Endodermal cell (in vitro differentiated cells): ENCODE measurements at places on chromosomes 4 and X. TPM values are rescaled to one million over a fixed set of nuclear protein-coding genes. Genes with fewer than 3 reads are reported as not detected.

DNA sequence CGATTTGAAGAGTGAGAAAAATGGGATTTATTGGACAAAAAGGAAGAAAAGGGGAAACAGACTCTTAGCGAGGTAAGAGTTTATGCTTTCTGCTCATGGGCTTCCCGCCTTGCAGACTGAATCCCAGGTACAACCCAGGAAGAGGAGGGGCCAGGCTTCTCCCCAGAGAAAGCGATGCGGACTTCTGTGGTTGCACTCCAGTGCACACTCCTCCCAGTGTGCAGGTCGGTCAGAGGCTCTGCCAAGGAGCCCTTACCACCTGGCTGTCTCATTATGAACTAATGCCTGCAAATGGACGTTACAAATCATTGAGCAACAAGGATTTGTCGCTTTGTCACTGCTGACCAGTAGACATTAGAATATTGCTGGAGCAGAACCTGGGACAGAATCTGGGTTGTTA is 39.9 kb upstream of the GLRA2 start:
- DNase-seq: no peak

- DNase-seq: no peak
Observed at GRCh38 chrX:149198980-149199732, 305.9 kb downstream of the IDS start.

- DNase-seq: no peak
Observed at GRCh38 chr4:84031401-84031800, 467.7 kb downstream of the NKX6-1 start.

- DNase-seq: no peak
Observed at GRCh38 chr4:109989618-109990017, 76.9 kb downstream of the EGF start.

- DNase-seq: no peak
Observed at GRCh38 chr4:100796332-100796731, 278.5 kb upstream of the EMCN start.

- peak; percentile 68 for DNase-seq
Observed at GRCh38 chrX:40145923-40146261, 48.1 kb upstream of the BCOR start.

DNA sequence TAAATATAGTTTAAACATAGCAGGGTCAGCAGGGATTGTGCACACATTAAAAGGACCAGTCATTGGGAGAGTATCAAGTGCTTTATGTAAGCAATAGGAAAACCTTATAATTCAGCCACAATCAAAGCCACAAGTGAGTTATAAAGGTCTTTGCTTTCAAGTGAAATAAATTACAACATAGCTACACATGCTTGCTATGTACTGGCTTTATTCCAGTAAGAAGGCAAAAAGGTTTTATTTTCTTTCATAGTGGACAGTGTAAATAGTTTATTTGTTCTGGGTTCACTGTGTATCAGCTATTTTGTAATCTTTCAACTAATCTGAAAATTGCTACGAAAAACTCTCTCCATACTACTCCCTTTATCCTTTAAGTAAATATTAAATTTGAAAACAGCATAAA is 691.4 kb downstream of the PCDH7 start:
- no peak for DNase-seq

DNA sequence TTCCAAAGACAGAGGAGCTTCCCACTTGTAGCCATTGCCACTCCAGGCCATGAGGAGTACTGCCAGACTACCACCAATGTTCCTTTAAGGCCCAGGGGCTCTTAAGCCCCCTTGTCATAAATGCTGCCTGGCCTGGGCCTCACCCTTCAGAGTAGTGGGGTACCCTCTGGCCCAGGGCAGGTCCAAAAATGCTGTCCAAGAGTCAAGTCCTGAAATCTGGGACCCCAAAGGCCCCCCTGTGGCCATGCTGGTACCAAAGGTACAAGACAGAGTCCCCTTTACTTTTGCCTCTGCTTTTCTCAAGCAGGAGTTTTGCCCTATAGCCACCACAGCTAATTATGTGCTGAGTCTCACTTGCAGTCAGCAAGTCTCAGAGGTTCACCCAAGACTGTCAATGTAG is 16.4 kb downstream of the RAB33B start:
- no peak for DNase-seq

DNA sequence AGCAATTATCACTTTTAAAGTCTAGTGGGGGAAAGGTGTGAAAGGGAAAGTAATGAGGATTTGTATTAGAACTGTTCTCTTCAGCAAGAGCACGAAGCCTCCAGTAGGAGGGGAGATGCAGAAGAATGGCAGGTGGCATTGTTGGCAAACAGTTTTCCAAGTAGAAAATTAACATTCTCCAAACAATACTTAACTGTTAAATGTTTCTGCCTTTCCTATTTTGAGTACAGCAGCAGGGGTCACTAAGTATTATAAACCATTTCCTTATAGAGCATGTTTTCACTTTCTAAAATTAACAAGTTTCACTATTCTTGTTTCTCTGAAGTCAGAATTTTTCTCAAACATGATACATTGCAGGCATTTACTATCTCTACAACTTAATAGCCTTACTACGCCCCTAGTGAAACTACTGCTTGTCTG is 58.7 kb downstream of the LEF1 start:
- DNase-seq: no peak

- no peak for DNase-seq
Observed at GRCh38 chr4:104815665-104816064, 321.0 kb upstream of the CXXC4 start.

DNA sequence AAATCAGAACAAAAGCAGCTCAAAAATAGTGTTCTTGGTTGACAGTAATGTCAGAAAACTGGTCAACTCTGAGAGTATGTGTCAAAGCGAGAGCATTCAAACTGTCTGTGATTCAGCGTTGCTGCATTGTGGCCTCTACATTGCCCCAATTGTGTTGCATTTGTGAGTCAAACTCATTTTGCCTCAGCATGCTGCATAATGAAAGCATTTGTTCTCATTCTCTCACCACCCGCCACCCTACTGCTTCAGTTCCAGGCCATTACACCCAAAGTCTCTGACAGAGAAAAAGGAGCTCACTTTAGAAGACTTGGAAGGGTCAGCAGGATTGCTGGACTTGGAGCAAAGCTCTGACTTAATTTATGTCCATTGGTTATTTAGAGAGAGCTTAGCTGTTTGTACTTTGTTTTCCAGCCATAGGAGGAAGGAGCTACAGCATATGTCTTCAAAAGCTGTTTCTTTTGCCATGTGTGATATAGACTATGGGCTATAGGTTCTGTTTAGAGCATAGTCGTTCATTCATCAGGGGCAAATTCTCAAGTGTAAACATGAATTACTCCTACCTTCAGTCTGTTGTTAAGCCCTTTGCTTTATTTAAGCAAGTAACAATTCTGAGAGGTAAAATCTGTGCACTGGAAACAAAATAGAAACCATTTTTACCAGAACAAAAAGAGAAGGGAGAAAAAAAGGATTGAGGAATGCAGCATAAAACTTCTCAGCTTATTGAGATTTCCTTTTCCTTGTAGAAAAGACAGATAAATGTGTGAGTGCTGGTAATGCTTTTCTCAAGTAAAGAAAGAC is 153.4 kb upstream of the ANK2 start:
- peak; percentile 69 for DNase-seq

- no peak for DNase-seq
Observed at GRCh38 chr4:57168982-57169381, 58.8 kb upstream of the IGFBP7 start.

- DNase-seq: no peak
Observed at GRCh38 chr4:94084155-94084554, 123.5 kb upstream of the SMARCAD1 start.

DNA sequence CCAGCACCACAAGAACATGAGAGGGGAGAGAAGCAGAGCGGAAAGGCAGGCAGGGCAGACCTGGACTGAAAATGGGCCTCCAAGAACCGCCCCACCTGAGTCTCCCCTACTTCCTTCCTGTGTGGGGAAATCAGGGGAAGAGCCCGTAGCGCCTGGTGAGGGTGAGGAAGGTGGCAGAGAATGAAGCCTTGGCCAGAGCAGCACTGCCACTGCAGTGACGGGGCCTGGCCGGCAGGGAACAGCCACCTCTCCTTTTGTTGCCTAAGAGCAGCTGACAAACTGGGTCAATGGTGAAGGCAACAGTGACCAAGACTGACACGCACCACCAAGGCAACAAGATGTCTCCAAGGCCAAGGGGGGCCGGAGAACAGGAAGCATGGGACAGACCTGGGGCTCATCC is 58.4 kb upstream of the CBR4 start:
- peak; percentile 61 for DNase-seq

- peak; percentile 47 for DNase-seq
Observed at GRCh38 chr4:104532677-104533076, 38.0 kb upstream of the CXXC4 start.

- peak; percentile 13 for DNase-seq
Observed at GRCh38 chr4:27081675-27082586, 221.3 kb downstream of the STIM2 start.

Gene NUDT9
- 23.2 and 25.2 TPM in 2 replicates for total RNA-seq

Gene PRDM8
- not detected in 2 replicates for total RNA-seq

Gene MXRA5
- total RNA-seq: 14.6 to 21.8 TPM (median 16.8 TPM) in 3 replicates

Gene SPANXN4
- not detected in 3 replicates for total RNA-seq

Gene NPY5R
- 4.3 and 4.4 TPM in 2 replicates for total RNA-seq

Gene PNMA3
- total RNA-seq: 5.4 TPM in 2 replicates

Gene C4orf54
- total RNA-seq: not detected in 2 replicates

Gene CTAG1B
- total RNA-seq: not detected in 2 replicates

Gene FGA
- total RNA-seq: 3.1 and 3.2 TPM in 2 replicates

Gene ADGRL3
- 9.8 and 10.3 TPM in 2 replicates for total RNA-seq
